ENCODE measurements at places on chromosomes 5 and 9. TPM values are rescaled to one million over a fixed set of nuclear protein-coding genes. Genes with fewer than 3 reads are reported as not detected.

GRCh38 chr5:107224272-107224671 is 446.5 kb downstream of the EFNA5 start:
- H3K27ac ChIP-seq: no peak overlapping the region
- no peak for DNase-seq
- H3K4me3 ChIP-seq: no peak overlapping the region
- H3K4me1 ChIP-seq: no peaks in the 10 kb centered on the region

The HSPB3 gene
- 5.3 TPM for total RNA-seq

GRCh38 chr5:134637116-134637721 is 4.6 kb upstream of the SAR1B start:
- no peaks in the 10 kb centered on the region for H3K4me1 ChIP-seq
- H3K27ac ChIP-seq: no peak overlapping the region
- no peaks in the 10 kb centered on the region for H3K36me3 ChIP-seq
- H3K4me3 ChIP-seq: no peak overlapping the region

The IGIP gene
- 24.7 TPM for total RNA-seq

GRCh38 chr9:110655754-110656641 is 12.6 kb upstream of the MUSK start:
- peak; percentile 84 for DNase-seq
- H3K27ac ChIP-seq: peak overlapping the region; percentile 57
- H3K36me3 ChIP-seq: no peaks in the 10 kb centered on the region
- H3K4me1 ChIP-seq: peaks cover 10% of the 10 kb centered on the region
- no peak overlapping the region for H3K4me3 ChIP-seq
- no peaks in the 10 kb centered on the region for H3K27me3 ChIP-seq

GRCh38 chr5:73950441-73950873 is 324.5 kb downstream of the ARHGEF28 start:
- H3K27ac ChIP-seq: no peak overlapping the region
- no peaks in the 10 kb centered on the region for H3K27me3 ChIP-seq
- H3K36me3 ChIP-seq: no peaks in the 10 kb centered on the region
- no peaks in the 10 kb centered on the region for H3K4me1 ChIP-seq
- no peak overlapping the region for H3K4me3 ChIP-seq

GRCh38 chr5:159031513-159031912 is 68.2 kb downstream of the EBF1 start:
- peaks cover 13% of the 10 kb centered on the region for H3K4me1 ChIP-seq
- no peaks in the 10 kb centered on the region for H3K36me3 ChIP-seq
- no peaks in the 10 kb centered on the region for H3K27me3 ChIP-seq
- no peak for DNase-seq

DNA sequence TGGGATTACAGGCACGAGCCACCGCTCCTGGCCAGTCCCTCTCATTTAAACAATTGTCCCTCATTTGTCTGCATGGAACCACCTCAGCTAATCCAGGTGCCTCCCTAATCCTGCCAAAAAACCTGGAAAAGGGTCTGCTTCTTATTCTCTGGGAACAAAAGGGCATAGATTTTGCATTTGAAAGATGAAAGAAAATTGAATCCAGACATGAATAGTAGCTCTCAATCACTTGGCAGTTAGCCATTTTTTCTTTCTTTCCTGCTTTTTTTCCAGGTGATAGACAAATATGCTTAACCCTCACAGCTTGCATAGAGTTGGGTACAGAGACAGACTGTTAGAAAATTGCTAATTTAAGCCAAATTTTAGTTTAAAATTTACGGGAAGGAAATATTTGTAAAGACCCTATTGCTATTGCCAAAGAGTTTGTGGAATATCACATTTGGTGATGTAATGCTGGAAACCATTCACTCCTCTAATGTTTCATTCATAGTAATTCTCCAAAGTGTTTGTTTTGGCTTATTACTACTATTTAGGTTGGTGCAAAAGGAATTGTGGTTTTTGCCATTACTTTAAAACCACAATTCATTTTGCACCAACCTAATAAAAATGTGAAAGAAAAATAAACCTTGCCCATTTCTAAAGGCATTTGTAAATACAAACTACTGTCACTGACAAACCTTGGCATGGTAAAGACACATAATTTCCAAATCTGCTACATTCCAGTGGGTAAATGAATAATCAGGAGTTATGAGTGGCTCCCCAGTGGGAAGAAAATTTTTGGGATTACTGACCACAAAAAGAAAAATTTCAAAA is 80.5 kb upstream of the JAK2 start:
- H3K4me1 ChIP-seq: peaks cover 5% of the 10 kb centered on the region
- H3K4me3 ChIP-seq: no peak overlapping the region
- no peak overlapping the region for H3K27ac ChIP-seq
- no peaks in the 10 kb centered on the region for H3K27me3 ChIP-seq

The CD274 gene
- total RNA-seq: 1.4 TPM

DNA sequence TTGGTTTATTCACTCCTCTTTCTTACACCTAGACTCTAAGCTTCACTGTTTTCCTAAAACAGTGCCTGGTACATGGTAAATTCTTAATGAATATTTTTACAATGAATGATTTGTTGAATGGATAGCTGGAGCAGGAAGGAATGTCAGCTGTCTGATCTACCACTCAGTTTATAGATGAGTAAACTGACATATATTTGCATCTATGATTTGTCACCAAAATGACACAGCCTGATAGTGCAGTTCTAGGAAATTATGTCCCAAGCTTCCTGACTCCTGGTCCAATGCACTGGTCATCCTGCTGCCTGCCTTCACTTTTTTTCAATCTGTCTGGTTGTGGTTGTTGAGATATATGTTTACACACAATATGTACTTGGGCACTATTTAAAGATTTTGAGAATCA is 651.7 kb upstream of the WWC1 start:
- DNase-seq: no peak
- H3K4me1 ChIP-seq: no peaks in the 10 kb centered on the region
- H3K27ac ChIP-seq: no peak overlapping the region
- no peaks in the 10 kb centered on the region for H3K36me3 ChIP-seq
- no peaks in the 10 kb centered on the region for H3K27me3 ChIP-seq

DNA sequence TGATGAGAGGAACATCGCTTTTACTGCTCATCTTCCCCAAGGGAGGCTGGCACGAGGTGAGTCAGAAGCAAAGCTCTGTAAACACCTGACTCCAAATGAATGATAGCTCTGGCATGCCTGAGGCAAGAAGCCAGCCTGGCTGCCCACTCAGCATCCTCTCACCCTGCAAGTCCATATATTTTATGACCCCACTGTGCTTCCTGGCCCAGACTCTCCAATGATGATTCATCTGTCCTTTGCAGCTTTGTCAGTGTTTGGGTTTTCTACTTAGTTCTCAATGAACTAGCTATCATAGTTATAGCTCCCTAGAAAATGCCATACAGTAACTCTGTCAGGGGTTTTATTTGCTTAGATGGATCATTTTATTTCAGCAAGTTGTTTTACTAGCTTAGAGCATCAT is 52.1 kb upstream of the FSTL4 start:
- no peak overlapping the region for H3K4me3 ChIP-seq
- no peaks in the 10 kb centered on the region for H3K27me3 ChIP-seq
- no peak overlapping the region for H3K27ac ChIP-seq
- no peaks in the 10 kb centered on the region for H3K36me3 ChIP-seq

The GAPVD1 gene
- 44.9 TPM for total RNA-seq

The IL4 gene
- total RNA-seq: not detected

DNA sequence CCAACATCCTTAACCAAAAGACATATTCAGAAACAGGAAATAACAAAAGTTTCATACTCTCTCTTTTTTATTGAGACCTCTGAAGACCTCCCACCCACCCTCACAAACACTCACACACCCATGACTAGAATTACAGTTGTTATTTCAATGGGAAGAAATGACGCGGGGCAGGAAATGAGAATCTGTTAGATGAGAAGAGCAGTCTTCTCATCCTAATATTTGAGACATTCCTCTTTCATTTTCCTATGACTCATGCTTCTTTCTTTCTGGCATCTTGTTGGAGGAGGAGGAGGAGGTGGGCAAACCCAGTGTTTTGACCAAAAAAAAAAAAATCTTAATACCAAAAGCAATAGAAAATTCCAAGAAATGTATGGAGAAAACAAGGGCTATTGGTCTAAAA is 179.5 kb upstream of the TARS1 start:
- H3K4me1 ChIP-seq: peaks cover 9% of the 10 kb centered on the region
- no peak overlapping the region for H3K4me3 ChIP-seq
- no peaks in the 10 kb centered on the region for H3K36me3 ChIP-seq
- H3K27me3 ChIP-seq: no peaks in the 10 kb centered on the region

The FYB1 gene
- total RNA-seq: 8.6 TPM

DNA sequence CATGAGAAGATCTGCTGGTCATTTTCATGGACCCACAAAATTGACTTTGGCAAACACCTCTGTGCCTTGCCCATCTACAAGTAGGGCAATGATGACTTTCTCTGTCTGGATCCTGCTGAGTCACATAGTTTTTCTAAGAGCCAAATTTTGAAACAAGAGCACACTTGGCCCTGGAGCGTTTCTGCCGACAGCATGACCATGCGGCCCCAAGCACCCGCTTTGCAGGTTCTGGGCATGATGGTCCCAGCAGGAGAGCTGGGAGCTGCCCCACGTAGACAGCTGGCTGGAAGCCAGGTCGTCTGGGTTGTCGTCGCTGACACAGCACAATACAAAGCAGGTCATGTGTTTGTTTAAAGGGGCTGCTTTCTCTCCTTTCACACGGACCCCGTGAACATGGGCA is 159.8 kb downstream of the SYK start:
- H3K27me3 ChIP-seq: no peaks in the 10 kb centered on the region
- no peaks in the 10 kb centered on the region for H3K36me3 ChIP-seq
- DNase-seq: no peak
- H3K27ac ChIP-seq: no peak overlapping the region

DNA sequence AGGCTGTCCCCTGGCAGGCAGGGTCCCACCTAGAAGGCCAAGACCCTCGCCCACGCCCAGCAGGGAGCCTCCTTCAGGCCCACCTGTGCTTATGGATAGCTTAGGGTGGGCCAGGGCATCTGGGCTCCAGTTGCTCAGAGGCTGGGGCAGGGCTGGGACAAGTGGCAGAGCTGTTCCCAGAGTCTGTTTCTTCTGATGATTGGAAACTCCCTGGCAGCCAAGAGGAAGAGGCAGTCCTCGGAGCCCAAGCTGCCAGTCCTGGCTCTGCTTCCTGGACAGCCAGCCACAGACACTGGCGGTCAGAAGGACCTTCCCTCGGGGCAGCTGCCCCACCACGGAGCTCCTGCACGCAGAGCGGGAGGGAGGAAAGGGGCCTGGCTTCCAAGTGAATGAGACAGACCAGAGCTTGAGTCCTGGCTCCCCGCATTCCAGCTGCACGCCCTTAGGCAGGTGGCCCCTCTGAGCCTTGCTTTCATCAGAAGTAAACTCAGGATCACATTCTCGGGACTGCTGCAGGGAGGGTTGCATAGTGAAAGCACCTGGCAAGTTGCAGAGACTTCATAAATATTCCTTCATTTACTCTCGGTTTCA is 37.9 kb upstream of the GABRP start:
- no peak for DNase-seq
- H3K36me3 ChIP-seq: no peaks in the 10 kb centered on the region
- H3K27me3 ChIP-seq: no peaks in the 10 kb centered on the region

The IL7R gene
- total RNA-seq: 3.1 TPM

GRCh38 chr5:159708090-159708489 is 208.2 kb upstream of the ADRA1B start:
- DNase-seq: no peak
- no peaks in the 10 kb centered on the region for H3K36me3 ChIP-seq
- H3K27ac ChIP-seq: no peak overlapping the region
- no peaks in the 10 kb centered on the region for H3K4me1 ChIP-seq
- H3K27me3 ChIP-seq: no peaks in the 10 kb centered on the region

The LURAP1L gene
- 23.2 TPM for total RNA-seq

GRCh38 chr9:15531380-15531779 is 20.6 kb upstream of the PSIP1 start:
- no peak overlapping the region for H3K27ac ChIP-seq
- H3K27me3 ChIP-seq: no peaks in the 10 kb centered on the region
- no peaks in the 10 kb centered on the region for H3K4me1 ChIP-seq
- H3K4me3 ChIP-seq: no peak overlapping the region

- H3K27ac ChIP-seq: no peak overlapping the region
- DNase-seq: no peak
- H3K27me3 ChIP-seq: no peaks in the 10 kb centered on the region
- peaks cover 12% of the 10 kb centered on the region for H3K4me1 ChIP-seq
- H3K4me3 ChIP-seq: no peak overlapping the region
Measured at GRCh38 chr5:136155761-136156160, 23.1 kb downstream of the SMAD5 start.

DNA sequence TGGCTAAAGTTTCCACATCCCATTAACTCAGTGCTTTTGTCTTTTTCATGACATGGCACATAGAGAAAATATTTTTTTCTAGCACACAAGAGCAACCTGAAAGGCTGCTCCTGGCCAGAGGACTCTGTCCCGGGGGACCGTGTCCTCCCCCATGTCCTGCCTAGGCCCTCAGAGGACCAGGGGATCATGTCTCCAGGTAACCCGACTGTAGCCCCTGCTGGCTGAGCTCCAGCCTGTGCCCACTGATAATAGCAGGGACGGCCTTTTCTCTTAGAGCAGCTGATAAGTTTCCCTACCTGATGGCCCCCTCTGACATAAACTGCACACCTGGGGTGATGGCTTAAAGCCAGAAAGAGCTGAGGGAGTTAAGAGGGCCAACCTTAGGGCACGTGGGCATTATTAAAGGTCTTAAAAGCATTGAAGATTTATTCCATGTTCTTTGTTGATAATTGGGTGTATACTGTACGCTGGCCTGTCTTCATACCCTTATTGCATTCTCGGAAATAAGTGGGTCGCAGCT is 5.9 kb downstream of the HDHD3 start:
- H3K27me3 ChIP-seq: no peaks in the 10 kb centered on the region
- H3K27ac ChIP-seq: no peak overlapping the region
- H3K4me3 ChIP-seq: no peak overlapping the region
- DNase-seq: no peak
- H3K36me3 ChIP-seq: peaks cover 8% of the 10 kb centered on the region

DNA sequence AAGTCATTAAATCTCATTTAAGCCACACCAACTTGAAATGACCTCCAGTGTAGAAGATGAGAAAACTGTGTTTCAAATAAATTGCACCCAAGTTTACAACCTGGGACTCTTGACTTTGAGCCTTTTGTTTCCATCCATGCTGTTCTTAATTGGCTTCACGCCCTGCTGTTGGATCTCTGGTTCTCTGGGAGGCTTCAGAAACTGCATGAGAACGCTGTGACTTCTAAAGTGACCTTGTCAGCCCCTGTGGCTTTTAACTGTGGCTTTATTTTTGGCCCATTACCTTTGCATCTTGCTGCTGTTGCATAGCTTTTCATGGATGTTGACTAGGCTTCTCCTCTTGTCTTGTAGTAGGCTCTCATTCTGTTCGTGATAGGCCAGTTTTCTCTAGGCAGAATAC is 29.3 kb downstream of the TNFAIP8 start:
- no peak overlapping the region for H3K4me3 ChIP-seq
- no peaks in the 10 kb centered on the region for H3K36me3 ChIP-seq
- peak overlapping the region; percentile 48 for H3K27ac ChIP-seq
- no peak for DNase-seq
- H3K4me1 ChIP-seq: peaks cover 25% of the 10 kb centered on the region
